ENCODE measurements at places on chromosomes 3 and 15.

GRCh38 chr15:32959077-32959476 is 235.4 kb downstream of the FMN1 start:
- no peak for DNase-seq

- DNase-seq: no peak
These were observed 48.5 kb downstream of the LINGO1 start for GRCh38 chr15:77584201-77584600.

- DNase-seq: no peak
These were observed 42.4 kb upstream of the DAZL start for GRCh38 chr3:16647668-16648067.

DNA sequence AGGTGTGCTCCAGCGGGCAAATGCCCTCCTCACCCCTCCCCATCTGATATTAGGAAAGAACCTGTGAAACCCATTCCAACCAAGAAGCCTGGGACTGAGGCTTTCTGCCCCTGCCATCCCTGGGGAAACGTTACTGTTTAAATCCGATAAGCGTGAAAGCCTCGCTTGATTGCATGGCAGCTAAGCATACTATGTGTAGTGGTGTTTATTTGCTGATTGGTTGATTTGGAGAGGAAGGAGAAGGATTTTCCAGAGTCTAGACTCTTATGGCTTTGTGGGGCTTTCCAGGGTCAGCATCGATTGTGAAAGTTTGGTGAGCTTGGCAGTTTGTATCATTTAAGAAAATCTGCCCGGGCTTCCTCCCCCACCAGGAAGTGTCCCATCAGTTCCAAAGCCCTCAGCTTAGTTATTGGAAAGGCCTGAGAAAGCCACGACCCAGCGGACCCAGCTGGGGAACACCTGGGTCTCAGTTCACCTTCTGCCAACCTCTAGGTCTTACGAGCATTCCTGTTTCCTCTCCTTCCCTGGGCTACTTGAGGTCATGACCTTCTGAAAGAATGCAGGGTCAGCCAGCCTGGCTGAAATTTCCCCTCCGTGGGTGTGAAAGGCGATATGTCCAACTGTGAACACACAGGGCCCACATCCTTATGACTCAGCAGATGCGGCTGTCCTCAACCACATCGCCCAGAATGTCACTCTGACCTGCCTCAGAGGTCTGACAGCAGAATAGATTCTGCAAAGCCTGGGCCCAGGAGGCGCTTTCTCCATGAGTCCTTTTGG is 62.8 kb upstream of the HERC1 start:
- no peak for DNase-seq

DNA sequence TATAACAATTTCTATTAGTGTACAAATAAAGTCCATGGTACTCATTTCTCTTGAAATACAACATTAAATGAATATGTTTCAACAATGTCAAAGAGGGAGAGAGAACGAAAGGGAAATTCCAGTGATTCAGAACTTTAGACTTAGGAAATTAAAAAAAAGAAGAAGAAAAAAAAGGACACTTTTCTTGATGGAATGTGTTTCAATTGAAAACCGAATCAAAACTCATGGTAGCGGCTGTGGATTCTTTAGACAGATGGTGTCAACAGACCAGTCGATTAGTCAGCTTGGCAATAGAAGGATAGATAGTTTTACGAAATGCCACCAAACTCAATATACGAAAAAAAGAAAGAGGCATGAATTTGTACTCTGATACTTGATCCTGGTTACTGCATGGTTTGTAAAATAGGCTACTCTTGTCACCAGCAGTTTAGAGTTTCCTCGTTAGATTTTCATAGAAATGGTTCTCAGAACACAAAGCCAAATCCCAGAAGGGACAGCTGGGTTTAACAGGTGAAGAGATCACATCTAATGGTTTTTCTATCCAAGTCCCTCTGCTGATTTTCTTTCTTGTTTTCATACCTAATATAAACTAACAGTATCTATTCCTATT is 793.5 kb downstream of the ROBO1 start:
- no peak for DNase-seq

GRCh38 chr3:184333700-184334099 is 3.7 kb upstream of the FAM131A start:
- DNase-seq: no peak

DNA sequence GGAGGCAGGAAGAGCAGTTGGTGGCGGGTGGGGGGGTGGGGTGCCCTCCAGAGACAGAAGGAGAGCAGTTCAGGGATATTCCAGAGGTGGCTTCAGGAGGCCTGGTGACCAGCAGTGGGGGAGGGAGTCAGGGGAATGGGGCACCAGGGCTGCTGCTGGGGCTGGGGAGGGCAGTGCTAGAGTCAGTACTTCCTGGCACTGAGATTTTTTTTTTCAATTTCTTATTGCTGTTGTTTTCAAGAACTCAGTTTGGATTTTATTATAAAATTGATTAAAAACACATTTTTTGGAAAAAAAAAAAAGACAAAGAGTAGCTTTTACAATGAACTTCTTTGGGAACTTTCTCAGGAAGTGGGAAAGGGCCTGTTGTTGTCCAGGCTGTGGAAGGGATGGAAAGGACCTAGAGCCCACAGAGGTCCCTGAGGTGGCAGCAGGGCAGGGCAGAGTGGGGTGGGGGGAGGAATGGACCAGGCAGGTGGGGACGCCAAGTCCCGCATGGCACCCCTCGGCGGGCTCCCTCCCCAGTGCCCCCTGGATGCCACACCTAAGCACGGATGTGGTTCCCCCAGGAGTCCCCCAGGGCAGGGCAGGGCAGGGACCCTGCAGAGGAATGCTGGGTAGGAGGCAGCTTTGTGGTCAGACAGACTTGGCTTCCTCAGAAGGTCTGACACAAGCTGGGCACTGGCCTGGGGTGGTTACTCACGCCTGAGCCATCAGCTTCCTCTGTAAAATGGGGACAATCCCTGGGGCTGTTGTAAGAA is 8.5 kb upstream of the ANPEP start:
- DNase-seq: no peak

GRCh38 chr3:36944641-36945270 is at the start of gene TRANK1:
TSS of gene TRANK1 (minus strand) at chr3:36945054. CDS start at chr3:36944809, 245 bp downstream.
- DNase-seq: no peak

- DNase-seq: no peak
These were observed 1.7 kb upstream of the HES1 start for GRCh38 chr3:194134231-194134756.

DNA sequence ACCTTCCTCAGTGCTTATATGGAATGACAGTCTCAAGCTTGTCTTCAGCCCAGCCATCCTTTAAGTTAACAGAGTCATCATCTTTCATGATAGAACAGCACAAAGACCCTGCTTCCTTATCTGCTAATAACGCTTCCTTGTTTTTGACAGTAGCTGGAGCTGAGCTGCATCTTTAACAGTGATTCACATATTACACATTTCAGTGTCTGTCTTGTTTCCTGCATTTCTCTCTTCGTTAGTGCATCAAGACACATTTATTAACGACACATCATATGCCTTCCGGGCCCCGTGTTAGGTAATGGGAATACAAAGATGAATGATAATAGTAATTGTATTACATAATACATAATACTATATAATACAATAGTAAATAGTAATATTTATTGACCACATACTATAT is 30.2 kb upstream of the GREM1 start:
- DNase-seq: no peak

DNA sequence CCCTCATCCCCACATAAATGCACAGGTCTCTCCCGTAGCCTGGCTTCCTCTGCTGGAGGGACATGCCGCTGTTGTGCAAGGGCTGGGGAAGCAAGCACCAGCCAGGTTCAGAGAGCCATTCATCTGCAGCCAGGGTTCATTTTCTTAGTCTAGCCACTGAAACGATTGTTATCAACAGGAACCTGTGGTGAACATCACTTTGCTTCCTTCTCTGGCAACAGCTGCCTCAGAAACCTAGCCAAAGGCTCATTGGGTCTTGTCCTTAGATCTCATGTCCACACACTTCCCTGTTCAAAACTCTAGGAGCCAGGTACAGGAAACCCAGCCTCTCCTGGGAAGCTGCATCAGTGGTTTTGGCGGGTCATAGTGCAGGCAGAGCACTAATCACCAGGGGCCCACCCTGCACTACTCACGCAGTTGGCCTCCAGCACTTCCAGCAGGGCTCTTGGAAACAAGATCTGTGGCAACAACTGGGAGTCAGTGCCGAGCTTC is 47.0 kb downstream of the OXNAD1 start:
- DNase-seq: no peak

DNA sequence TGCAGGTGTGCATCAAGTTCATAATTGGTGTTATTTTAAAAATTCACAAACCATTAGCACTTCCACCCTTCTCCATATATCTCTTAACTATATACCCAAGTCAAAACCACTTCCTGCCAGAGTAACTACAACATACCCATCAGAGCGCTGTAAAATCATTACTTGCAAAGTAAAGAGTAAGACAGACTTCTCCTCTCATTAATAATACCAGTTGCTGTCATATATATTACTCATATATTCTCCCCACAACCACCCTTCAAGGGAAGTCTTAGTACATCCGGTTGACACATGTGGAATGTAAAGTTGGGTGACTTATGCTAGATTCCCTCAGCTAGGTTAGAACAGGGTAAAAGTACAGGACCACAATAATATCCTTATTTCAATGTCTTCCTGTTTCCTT is 5.6 kb downstream of the TERC start:
- no peak for DNase-seq

DNA sequence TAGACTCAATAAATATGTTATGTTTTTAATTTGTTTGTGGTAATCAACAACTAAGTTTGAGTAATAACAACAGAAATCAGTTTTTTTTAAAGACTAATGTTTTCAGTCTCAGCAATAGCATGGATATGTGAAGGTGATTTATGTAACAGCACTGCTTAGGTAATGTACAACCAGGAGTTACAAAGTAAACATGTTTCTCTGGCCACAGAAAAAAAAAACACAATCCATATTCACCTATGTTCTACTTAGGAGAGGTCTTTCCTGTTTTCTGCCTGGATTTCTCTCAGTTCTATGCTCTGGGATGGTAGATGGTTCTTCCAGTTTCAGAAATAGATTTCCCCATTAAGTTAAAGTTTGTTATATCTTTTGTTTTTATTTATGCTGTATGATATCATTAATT is 579.4 kb downstream of the SI start:
- DNase-seq: no peak

- no peak for DNase-seq
These were observed 57.8 kb downstream of the GRIP2 start for GRCh38 chr3:14482271-14482721.

DNA sequence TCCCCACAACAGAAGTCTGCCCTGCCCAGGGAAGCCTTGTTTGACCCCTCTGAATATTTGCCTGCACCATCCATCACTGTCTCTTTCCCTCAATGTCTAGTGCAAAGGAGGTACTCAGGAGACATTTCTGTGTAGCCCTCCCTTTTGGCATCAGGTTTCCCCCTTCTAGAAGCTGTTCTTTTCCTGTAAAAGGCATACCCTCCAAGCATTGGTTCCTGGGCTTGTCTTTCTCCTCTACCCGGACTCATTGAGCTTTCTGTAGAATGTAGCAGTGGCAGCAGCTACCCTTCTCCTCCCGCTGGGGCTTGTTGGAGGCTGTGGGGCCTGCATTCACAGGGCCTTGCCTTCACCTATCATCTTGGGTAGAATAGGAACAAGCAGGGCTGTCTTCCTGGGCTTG is 63.5 kb downstream of the CTDSPL start:
- DNase-seq: no peak

- DNase-seq: no peak
These were observed 309.5 kb downstream of the GAP43 start for GRCh38 chr3:115932807-115933206.

- DNase-seq: no peak
These were observed 46.2 kb downstream of the ADAMTSL3 start for GRCh38 chr15:83700082-83700481.

- DNase-seq: no peak
These were observed 163.1 kb upstream of the HES1 start for GRCh38 chr3:193972832-193973231.

GRCh38 chr15:26113296-26113695 is 250.2 kb upstream of the ATP10A start:
- no peak for DNase-seq

- DNase-seq: no peak
These were observed 39.7 kb upstream of the LRRFIP2 start for GRCh38 chr3:37214076-37214475.

- DNase-seq: no peak
These were observed 45.1 kb downstream of the CTDSPL start for GRCh38 chr3:37906734-37907282.

DNA sequence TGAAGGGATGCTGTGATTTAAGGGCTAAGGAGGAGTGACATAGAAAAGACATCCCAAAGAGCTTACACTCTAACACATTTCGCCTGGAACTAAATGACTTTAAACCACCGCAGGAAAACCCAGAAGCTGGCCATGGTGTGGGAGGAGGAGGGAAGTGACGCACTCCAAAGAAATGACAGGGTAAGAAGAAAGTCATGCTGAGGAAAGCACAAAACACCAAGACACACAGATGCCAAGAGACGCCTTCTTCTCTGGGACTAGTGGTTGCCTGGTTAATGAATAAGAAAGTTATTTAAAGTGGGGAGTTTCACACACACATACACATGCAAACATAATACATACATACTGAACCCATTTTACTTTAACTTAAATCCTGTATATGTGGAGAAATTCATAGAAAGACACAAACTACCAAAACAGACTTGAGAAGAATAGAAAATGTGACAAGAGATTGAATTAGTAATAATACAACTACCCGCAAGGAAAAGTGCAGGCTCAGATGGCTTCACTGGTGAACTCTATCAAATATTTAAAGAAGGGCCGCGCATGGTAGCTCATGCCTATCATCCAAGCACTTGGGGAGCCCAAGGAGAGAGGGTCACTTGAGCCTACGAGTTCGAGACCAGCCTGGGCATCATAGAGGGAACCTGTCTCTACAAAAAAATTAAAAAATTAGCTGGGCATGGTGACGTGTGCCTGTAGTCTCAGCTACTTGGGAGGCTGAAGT is 125.5 kb downstream of the NSMCE3 start:
- DNase-seq: no peak

GRCh38 chr3:149421764-149422163 is 44.3 kb upstream of the TM4SF1 start:
- no peak for DNase-seq

DNA sequence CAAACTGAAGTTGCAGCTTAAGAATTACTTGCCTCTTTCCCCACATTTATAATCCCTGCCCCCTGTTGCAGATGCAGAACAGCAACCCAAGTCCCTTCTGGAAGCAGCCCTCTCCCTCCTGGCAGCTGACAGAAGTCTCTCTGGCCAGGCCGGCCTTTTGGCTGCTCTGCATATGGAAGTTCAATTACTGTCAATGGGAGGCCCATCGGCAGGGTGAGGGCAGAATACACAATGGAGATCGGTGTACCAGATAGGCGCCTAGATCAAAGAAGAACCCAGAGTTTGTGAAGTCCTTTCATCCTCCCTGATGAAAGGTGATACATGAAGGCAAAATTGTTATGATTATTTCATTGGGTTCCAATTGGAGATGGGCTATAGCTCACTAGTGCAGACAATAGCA is 327.9 kb upstream of the CTNNB1 start:
- no peak for DNase-seq

GRCh38 chr15:78041946-78042345 is 35.6 kb downstream of the TBC1D2B start:
- no peak for DNase-seq

DNA sequence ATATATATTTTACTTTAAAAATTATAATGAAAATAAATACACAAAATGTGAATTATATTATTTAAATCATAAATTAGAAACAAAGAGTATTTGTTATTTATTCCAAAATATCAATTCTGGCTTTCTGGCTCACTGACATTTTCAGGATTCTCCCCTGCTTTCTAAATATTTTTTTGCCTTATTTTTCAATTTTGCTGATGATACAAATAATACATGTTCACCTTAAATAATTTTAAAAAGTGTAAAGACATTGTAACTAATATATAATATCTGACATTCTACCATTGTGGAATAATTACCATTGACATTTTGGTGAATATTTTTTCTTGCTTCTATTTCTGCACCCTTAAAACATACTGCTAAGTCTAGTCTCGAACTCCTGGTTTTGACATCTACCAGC is 325.9 kb upstream of the CBLB start:
- no peak for DNase-seq
